ENCODE measurements at places on chromosomes 2 and 18.

- no peak for DNase-seq
These were observed 233.8 kb downstream of the ANKRD36B start for GRCh38 chr2:97355887-97356286.

GRCh38 chr18:7604361-7604760, 37.2 kb downstream of the PTPRM start:
- DNase-seq: no peak

DNA sequence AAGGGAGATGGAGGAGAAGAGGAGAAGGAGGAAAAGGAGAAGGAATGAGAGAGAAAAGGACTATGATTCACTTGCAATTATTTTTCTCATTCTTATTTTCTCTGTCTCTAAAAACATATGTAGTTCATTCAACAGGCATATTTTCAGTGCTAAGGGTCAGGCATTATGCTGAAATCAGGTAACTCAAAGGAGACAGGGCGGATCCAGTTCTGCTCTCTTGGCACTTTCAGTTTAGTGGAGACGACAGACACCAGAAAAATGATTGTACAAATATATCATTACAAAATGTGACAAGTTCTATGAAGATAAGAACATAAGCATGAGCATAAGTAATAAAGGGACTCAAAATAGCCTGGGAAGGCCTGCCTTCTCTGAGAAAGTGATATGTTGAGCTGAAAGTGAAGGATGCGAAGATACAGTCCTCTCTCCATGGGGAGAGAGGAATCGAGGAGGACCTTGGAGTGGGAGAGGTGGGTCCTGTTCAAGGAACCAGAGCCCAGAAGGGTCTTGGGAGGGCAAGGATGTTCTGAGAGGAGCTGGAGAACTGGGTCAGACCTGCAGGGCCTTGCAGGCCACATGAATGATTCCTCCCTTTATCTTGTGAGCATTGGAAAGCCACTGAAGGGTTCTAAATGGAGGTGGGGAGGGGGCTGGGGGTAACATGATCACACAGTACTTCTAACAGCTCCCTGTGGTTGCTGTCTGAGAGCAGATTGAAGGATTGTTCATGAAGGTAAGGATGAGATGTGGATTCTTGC, 58.6 kb upstream of the TMEM17 start:
- no peak for DNase-seq

DNA sequence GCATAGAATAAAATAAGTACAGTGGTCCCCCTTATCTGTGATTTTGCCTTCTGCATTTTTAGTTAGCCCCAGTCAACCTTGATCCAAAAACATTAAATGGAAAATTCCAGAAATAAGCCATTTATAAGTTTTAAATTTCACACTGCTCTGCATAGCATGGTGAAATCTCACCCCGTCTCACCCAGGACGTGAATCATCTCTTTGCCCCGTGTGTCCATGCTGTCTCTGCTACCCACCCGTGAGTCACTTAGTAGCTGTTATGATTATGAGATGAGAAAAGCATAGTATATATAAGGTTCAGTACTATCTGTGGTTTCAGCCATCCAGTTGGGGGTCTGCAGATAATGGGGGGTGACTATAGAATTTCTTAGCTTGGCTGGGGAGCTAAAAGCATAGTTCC, 67.3 kb downstream of the RHBDD1 start:
- DNase-seq: peak; percentile 52

GRCh38 chr2:240913810-240914644, 7.9 kb downstream of the CROCC2 start:
- no peak for DNase-seq
